ENCODE measurements at places on chromosomes 11 and 22. TPM values are rescaled to one million over a fixed set of nuclear protein-coding genes. Genes with fewer than 3 reads are reported as not detected.

DNA sequence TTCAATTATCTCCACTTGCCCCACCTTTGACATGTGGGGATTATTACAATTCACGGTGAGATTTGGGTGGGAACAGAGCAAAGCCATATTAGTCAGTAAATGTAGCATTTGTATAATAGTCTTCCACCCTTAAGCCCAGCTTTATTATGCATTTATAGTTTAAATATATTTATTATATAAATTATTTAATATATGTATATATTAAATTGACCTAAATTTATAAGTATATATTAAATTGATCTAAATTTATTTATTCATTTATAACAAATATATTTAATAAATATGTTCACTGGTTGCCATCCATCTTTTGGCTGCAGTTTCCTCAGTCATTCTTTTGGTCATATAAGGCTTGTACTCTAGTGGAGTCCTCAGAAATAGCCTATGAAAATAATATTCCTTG is 23.6 kb upstream of the CHORDC1 start:
- H3K4me1 ChIP-seq: no peaks in the 10 kb centered on the region
- DNase-seq: no peak
- H3K27ac ChIP-seq: no peak overlapping the region
- no peaks in the 10 kb centered on the region for H3K36me3 ChIP-seq

DNA sequence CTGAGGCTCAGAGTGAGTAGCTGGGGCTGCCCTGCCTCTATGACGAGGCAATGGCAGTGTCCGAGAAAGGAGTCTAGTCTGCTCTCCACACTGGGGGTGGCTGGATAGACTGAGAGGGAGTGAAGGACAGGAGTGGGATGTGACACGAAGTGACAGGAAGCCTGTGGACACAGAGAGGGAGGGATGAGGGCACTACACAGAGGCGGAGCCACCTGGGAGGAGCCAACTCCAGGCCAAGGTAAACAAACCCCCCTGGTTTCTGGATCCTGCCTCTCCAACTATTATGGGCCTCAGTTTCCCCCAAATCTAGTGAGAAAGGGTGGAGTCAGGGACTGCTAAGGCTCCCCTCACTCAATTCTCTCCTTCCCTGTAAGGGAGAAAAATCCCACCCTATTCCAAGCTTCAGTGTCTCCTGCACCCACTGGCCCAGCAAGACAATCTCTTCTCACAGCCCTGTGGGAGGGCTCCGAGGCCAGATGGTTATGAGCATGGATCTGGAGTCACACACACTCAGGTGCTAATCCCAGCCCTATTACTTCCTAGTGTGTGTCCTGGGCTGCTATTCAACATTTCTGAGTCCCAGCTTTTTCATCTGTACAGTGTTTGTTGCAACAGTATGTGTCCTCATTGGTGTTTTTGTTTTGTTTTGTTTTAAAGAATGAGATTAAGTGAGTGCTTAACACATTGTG is 24.9 kb downstream of the ASPHD2 start:
- H3K4me1 ChIP-seq: no peaks in the 10 kb centered on the region
- no peak for DNase-seq
- peaks cover 78% of the 10 kb centered on the region for H3K36me3 ChIP-seq
- H3K4me3 ChIP-seq: no peak overlapping the region
- H3K27ac ChIP-seq: no peak overlapping the region

GRCh38 chr11:70661761-70662501 is 263.6 kb downstream of the CTTN start:
- peaks cover 40% of the 10 kb centered on the region for H3K27me3 ChIP-seq
- no peaks in the 10 kb centered on the region for H3K36me3 ChIP-seq
- no peak overlapping the region for H3K27ac ChIP-seq
- no peaks in the 10 kb centered on the region for H3K4me1 ChIP-seq
- H3K4me3 ChIP-seq: peak overlapping the region; percentile 30

DNA sequence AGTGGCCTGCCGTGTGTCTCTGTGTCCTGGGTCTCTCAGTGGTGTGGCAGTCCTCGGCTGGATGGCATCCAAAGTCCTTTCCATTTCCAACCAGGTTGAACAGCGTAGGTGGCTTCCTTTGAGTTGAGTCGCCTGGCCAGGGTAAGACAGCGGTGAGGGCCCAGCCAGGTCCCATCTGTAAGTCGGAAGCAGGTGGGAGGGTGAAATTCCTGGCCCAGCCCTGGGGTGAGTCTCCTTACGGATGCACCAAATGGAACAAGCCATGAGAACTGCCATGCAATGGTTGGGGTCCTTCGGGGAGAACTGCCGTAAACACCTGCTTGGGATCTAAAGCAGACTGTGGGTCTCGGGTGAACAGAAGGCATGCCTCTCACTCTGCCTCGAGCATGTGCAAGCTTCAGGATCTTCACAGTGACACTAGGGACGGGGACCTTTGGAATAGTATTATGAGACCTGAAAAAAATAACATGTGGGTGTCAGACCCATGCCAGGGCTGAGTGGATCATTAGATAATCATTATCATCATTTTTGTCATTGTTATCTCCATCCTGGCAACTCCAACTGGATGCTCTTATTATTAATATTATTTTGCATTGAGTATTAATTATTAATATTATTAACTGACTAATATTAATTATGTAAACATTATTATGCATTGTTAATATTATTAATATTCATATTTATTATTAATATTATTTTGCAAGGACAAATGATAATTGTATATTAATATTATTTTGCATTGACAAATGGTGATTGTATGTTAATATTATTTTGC is 57.7 kb upstream of the LINC01488 start:
- no peak overlapping the region for H3K27ac ChIP-seq
- no peaks in the 10 kb centered on the region for H3K27me3 ChIP-seq
- DNase-seq: no peak
- H3K4me1 ChIP-seq: peaks cover 21% of the 10 kb centered on the region
- no peaks in the 10 kb centered on the region for H3K36me3 ChIP-seq

- no peak for DNase-seq
- no peak overlapping the region for H3K4me3 ChIP-seq
- peaks cover 14% of the 10 kb centered on the region for H3K4me1 ChIP-seq
- H3K36me3 ChIP-seq: no peaks in the 10 kb centered on the region
- H3K27ac ChIP-seq: no peak overlapping the region
These were observed 17.0 kb upstream of the SORL1 start for GRCh38 chr11:121435132-121435531.

DNA sequence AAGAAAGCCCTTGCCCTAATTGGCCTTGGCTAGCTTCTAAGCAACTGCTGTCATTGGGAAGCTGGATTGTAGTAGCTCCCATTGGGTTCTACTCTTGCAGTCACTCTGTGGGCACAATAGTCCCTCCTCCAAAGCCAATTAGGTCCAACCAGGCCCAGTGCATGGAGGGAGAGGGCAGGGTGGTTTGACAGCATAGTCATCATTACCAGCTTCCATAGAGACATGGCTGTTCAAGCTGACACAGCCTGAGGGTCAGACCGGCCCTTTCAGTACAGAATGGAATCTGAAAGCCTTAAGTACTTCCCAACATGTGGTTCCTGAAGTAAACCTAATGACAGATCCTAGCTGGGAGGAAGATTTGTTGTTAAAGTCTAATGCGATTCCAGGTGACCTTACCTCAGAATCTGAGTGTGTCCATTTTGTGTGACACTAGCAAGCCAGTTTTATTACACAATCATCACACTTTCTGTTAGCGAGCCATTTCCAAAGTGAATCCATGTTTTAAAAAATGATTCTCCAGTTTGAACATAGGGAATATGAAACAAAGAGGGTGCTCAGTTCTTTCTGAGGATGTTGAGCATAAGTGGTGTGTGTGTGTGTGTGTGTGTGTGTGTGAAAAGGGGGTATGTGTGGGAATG is 6.9 kb downstream of the PLET1 start:
- no peak overlapping the region for H3K27ac ChIP-seq
- no peak overlapping the region for H3K4me3 ChIP-seq
- H3K27me3 ChIP-seq: no peaks in the 10 kb centered on the region

GRCh38 chr11:61477727-61478148 is 30.8 kb upstream of the LRRC10B start:
- H3K36me3 ChIP-seq: peaks cover 6% of the 10 kb centered on the region
- no peak overlapping the region for H3K4me3 ChIP-seq
- no peak overlapping the region for H3K27ac ChIP-seq
- no peak for DNase-seq
- peaks cover 12% of the 10 kb centered on the region for H3K4me1 ChIP-seq

DNA sequence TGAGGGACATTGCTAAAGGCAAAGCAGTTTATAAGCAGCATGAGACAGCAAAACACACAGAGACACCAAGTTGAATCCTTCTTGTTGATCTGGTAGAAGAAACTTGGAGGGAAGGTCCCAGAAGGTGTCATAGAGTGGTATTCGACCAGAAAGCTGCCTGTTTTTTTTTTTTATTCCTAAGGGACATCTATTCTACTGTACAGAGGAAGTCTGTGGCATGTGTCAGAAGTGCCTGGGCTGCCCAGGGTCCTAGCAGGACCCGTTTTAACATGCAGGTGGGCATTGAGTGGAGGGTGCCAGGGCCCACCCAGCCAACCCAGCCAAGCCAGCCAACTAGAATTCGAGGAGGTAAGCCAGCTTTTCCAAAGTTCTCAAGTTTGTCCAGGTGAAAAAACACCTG is 68.0 kb upstream of the ATXN10 start:
- no peaks in the 10 kb centered on the region for H3K4me1 ChIP-seq
- peak; percentile 9 for DNase-seq
- H3K36me3 ChIP-seq: no peaks in the 10 kb centered on the region

GRCh38 chr22:23722160-23722559 is 28.8 kb downstream of the ZNF70 start:
- no peaks in the 10 kb centered on the region for H3K36me3 ChIP-seq
- no peak for DNase-seq
- no peak overlapping the region for H3K27ac ChIP-seq

GRCh38 chr11:117857734-117858414 is 18.6 kb downstream of the FXYD6 start:
- H3K4me3 ChIP-seq: no peak overlapping the region
- H3K36me3 ChIP-seq: no peaks in the 10 kb centered on the region
- peaks cover 3% of the 10 kb centered on the region for H3K27me3 ChIP-seq
- no peak for DNase-seq
- no peak overlapping the region for H3K27ac ChIP-seq
- peaks cover 36% of the 10 kb centered on the region for H3K4me1 ChIP-seq

DNA sequence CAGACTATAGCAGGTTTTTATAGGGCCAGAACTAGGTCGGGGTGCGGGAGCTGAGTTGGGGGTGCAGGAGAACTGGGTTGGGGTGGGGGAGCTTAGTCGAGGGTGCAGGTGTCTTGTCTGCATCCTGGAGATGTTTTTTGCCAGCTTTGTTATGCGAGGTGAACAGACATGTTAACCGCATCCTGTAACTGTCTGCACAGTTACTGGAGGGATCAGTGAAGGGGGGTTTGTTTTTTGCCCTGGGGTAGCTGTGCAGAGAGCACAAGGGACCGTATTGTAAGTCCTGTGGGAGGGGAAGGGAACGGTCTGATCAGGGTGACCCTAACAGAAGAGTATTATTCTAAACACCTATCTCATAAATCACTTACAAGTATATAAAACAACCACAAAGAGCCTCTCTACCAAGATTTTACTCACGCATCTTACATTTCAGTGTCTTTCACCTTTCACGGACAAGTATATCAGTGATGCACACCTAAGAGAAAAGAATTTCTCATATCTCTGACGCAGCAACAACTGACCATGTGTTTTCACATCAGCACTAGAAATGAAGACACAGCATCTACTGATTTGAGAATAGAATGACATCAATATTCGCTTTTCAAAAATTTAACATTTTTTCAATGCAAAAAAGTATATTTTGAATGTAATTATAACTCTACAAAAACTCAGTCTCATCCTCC is 20.8 kb downstream of the ZNF195 start:
- peaks cover 30% of the 10 kb centered on the region for H3K36me3 ChIP-seq
- no peak overlapping the region for H3K27ac ChIP-seq
- H3K27me3 ChIP-seq: no peaks in the 10 kb centered on the region
- no peak overlapping the region for H3K4me3 ChIP-seq
- no peaks in the 10 kb centered on the region for H3K4me1 ChIP-seq

- H3K36me3 ChIP-seq: peaks cover 3% of the 10 kb centered on the region
- H3K4me3 ChIP-seq: peak overlapping the region; percentile 43
- H3K4me1 ChIP-seq: peaks cover 33% of the 10 kb centered on the region
- DNase-seq: peak; percentile 92
These were observed 2.8 kb upstream of the LZTR1 start for GRCh38 chr22:20979243-20979809.

DNA sequence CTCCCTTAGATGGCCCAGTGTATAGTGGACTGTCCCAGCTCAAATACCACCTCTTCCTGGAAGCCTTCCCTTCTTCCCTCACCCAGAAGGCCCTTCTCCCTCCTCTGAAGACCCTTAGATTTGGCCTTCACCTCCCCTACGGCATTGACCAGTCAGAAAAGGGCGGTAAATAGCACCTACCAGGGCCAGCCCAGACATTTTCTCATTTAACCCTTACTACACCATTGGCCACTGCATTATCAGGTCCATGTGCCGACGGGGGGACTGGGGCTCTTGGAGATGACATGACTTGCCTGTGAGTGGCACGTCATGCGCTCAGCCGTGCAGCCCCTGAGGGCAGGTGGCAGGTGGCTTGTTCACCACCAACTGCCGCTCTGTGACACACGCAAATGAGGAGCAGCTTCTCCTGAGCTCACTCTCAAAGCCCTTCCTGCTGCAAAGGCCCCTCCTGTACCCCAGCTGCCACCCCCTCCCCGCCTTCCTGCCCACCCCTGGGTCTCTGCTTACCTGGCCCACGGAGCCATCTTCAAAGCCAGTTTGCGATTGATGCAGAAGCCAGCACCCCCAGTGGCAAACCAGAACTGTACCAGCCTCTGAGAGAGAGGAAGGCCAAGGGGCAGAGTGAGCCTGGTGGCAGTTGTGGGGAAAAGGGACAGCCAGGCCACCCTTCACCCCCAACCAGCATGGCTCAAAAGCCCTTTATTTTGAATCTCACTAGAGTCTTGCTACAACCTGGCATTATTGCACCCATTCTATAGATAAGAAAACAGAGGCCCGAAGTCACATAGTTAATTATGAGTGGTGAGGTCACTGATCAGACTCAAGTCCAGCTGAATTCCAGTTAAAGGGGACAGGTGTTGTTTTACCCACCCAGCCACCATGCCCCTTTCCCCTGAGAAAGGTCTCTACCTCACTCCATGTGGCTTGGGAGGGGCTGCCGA is 9.5 kb downstream of the MFNG start:
- H3K36me3 ChIP-seq: peaks cover 79% of the 10 kb centered on the region
- DNase-seq: no peak
- H3K4me1 ChIP-seq: peaks cover 6% of the 10 kb centered on the region
- H3K27ac ChIP-seq: no peak overlapping the region
- H3K4me3 ChIP-seq: no peak overlapping the region

Gene MAPK8IP1
- 7.3 TPM for total RNA-seq

Gene PANX3
- not detected for total RNA-seq

Gene SRSF8
- total RNA-seq: 42.9 TPM
